Sciatic nerve (tissue), 2 donors: ENCODE measurements at places on chromosomes 7 and 10. TPM values are rescaled to one million over a fixed set of nuclear protein-coding genes. Genes with fewer than 3 reads are reported as not detected.
A peak's percentile ranks its signal among the peaks of the same experiment; 100 is the strongest.

PTF1A gene
- not detected for total RNA-seq

FOXP2 gene
- 24.7 TPM for total RNA-seq

MOGAT3 gene
- not detected for total RNA-seq

- no peak for DNase-seq
Observed at GRCh38 chr7:44309271-44310091, 15.9 kb downstream of the CAMK2B start.

GRCh38 chr7:74657692-74658177, at the start of gene GTF2I:
TSS of gene GTF2I (plus strand) at chr7:74657718. CDS start at chr7:74689129, 31,411 bp downstream.
- DNase-seq = peak; percentile 75
